ENCODE measurements at places on chromosomes 1 and 21.

- DNase-seq, result no peak
Observed at GRCh38 chr1:103333141-103333540, 192.4 kb upstream of the RNPC3 start.

GRCh38 chr21:33058527-33058926 lies 11.4 kb upstream of the OLIG1 start:
- no peak for DNase-seq

DNA sequence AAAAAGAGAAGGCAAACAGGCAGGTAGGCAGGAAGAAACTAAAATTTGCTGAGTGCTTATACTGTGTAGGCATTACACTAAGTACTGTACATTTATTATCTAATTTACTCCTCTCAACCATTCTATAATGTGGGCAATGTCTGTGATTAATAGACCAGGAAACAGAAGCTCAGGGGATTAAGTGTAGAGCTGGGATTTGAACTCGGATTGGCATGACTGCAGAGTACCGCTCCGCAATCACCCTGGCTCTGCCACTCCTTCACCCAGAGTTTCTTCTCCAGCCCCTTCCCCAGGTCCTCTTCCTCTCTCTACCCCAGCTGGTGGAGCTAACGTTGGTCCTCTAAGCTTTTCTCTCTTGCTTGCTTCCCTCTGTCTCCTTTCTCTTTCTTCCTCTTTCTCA lies 11.5 kb upstream of the S100A2 start:
- DNase-seq, result peak; percentile 19

GRCh38 chr1:207069858-207070506 lies 16.9 kb downstream of the PFKFB2 start:
- DNase-seq, result no peak

DNA sequence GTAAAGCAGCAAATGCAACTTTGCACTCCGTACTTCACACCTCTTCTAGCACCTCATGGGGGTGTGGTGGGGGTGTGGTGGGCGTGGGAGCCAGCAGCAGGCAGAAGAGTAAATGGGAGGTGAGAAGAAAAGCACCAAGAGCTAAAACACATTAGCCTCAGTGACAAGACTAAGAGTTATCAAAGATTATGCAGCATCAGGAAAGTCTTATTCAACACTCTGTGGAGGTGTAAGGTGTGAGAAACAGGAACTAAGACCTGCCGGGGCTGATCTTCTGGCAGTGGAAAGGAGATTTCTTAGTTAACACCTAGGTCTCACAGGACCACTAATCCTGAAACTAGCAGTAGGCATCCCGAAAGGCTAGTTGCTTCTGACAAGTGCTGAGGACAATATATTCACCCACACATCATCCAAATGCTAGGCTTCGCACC lies 9.9 kb downstream of the TGFBR3 start:
- DNase-seq, result no peak

DNA sequence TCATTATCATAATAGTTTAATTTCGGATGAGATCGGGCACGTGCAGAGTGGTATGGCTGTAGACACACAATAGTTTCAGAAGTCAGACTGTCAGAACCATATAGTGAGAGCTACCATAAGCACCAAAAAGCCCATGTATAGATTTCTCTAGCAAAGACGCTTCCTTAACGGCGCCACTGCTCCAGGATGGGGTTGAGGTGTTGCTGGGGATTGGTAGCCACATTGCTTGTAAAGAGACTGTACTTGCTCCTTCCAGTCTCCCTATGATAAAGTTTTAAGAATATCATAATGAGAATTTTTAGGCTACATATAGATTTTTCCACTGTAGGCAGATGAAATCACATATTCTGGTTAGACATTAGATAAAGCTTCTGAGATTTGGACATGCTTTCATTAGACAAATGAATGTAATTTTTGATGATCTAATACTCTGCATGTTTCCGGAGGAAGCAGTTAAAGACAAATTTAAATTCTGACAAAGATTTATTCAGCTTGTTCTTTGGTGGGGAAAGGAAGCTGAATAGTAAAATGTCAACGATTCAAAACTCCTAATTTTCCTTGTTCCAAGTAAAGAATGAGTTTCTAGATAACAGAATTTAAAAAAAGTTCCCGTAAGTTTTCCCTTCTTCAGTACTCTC lies 77.7 kb downstream of the MAP3K7CL start:
- no peak for DNase-seq

DNA sequence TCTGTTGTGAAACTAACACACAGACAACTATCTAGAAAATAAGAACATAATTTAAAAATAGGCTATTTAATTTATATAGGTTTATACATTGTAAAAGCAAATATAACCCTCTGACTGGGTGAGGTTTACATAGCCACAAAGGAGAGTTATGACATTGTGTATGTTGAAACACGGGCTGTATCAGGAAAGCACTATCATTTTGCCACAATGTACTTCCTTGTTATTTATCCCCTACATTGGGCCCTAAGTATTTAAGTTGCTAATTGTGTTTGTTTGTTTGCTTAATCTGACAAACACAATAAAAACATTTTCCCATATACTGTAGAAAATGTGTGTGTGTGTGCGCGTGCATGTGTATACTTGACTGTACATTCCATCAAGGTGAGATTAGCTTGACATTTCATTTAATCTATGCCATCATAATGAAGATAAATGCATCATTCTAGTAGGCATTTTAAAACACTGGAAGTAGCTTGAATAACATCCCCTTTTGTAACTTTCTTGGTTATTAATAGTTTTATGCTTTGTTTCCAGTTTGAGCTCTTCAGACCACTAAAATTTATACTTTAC lies 72.1 kb downstream of the RGS13 start:
- DNase-seq, result no peak

GRCh38 chr1:36864182-36864822 lies 170.0 kb downstream of the GRIK3 start:
- no peak for DNase-seq

GRCh38 chr1:24793447-24794129 lies 48.3 kb downstream of the CLIC4 start:
- no peak for DNase-seq

GRCh38 chr21:21851657-21852056 lies 853.4 kb downstream of the NCAM2 start:
- no peak for DNase-seq

- DNase-seq, result no peak
Observed at GRCh38 chr1:235976490-235976889, 88.4 kb downstream of the NID1 start.

- DNase-seq, result no peak
Observed at GRCh38 chr1:227924833-227925574, 22.7 kb downstream of the WNT9A start.

DNA sequence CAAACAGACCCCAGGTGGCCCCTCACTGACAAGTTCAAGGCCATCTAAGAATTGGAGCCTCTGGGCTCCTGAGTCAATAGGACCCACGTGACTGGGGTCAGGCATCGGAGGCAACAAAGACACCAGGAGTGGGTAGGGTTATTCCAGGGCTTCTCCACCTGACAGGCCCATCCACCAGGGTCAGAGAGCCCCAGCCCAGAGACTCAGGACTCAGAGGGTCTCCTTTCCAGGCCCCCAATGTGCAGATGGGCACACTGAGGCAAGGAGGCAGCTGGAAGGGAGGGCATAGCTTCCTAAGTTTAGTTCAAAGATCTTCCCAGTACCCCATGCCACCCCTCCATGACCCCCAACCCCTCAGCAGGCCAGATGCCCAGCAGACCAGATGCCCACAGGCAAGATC lies 388.6 kb downstream of the MATN1 start:
- peak; percentile 10 for DNase-seq

GRCh38 chr21:34927992-34928391 lies 121.1 kb downstream of the RUNX1 start:
- DNase-seq, result no peak

DNA sequence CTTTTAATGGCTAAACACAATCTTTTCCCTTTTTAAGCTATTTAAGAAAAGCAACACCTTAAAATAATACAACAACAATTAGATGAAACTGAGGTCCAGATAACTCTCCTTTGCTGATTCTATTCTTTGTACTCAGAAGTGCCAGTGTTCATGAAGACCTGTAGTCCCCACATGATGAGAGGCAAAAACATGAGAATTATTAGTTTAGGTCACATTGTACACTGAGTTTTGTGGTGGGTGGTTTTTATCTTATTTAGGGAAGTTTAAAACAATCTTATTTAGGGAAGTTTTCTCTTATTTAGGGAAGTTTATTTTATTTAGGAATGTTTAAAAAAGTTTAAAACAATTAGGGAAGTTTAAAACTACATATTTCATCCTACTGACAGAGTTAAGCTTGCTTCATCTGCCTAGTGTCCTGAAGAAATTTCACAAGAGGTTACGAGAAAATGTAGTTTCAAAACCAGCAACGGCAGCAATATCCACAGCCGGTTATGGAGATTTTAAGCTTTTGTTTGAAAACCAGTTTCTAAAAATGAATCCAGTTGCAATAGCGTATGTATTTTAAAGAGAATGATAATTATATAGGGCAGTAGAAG lies 7.8 kb upstream of the OR14I1 start:
- DNase-seq, result no peak

- peak; percentile 70 for DNase-seq
Observed at GRCh38 chr1:218459450-218459849, 114.3 kb downstream of the TGFB2 start.

DNA sequence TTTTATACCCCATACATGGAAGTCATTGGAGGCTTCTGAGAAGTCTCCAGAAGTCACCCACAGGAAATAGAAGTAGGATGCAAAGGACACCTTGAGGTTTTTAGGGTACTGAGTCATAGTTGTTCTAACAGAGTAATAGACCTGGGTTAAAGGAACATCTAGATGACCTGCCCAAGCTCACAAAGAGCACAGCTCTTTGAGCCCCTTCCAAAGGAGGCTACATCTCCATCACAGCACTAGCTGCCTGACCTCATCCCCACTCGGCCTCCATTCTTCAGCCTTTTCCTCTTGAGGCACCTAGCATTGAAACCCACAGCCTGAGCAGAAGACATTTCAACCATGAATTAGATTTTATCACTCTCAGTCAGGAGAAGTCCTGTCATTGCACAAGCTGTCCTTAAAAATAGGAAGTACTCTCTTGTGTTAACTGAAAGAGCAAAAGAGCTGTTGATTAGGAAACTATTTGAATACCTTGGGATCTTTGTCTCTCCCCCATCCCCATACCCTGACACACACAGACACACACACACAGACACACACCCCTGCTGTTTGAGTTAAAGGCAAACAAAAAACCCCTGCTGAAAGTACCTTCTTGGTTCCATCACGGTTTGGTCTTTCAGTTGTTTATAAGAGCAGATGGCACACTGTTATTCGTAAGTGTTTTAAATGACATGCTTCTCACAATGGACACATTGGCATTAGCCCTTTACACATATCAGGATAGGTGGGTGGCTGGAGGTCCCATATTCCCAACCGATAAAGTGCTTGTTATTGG lies 22.2 kb downstream of the MKNK1 start:
- DNase-seq, result no peak

GRCh38 chr1:236978740-236979139 lies 25.5 kb downstream of the MT1HL1 start:
- no peak for DNase-seq

GRCh38 chr1:17293681-17294425 lies 14.1 kb upstream of the PADI4 start:
- DNase-seq, result no peak

DNA sequence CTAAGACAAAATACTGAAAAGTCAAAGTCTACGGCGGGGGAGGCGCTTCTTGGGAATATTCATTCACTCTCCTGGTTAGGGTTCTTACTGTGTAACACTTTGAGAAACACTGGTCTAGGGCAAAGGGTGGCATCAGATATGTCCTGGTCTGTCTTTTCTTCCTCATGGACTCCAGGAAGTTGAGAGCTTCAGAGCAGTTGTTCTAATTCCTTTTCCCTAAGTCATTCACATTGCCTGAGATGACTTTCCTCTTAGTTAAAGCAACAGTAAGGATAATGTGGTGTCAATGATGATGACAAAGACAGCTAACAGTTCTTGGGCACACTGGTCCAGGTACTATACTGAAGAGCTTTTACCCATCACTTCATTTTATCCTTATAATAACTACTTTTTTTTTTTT lies 27.0 kb downstream of the FGGY start:
- DNase-seq, result no peak
